Aorta (tissue), 5 donors: ENCODE measurements at places on chromosomes 5 and 9.

- DNase-seq = no peak
Observed at GRCh38 chr9:72875221-72875620, 77.6 kb downstream of the ALDH1A1 start.

DNA sequence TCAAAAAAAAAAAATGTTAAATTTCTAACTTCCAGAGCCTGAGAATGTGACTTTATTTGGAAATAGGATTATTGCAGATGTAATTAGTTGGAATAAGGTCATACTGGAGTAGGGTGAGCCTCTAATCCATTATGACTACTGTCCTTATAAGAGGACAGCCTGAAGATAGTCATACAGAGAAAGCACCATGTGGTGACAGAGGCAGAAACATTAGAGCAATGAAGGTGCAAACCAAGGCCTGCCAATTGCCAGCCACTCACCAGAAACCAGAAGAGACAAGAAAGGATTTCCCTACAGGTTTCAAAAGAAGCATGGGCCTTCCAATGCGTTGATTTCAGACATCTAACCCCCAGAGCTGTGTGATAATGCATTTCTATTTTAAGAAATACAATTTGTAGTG lies 659.2 kb upstream of the CHD1 start:
- no peak for DNase-seq

DNA sequence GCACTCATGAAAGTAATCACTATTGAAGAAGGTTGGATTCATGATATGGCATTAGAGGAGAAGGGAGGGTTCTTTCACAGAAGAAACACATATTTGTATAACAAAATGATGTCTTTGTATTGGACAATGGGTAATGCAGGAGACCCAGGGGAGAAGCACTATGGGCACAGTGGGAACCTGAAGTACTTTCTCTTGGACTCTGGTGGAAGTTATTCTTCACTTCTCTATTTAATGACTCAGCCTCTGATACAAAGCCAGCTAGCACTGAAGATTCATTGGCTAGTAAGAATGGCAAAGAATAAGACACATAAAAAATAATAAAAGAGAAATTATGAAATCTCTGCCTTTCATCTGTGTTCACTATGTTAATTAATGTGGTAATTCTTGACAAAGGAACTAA lies 149.9 kb upstream of the PRR16 start:
- DNase-seq = no peak

GRCh38 chr9:113602126-113603047 lies 138.9 kb downstream of the RGS3 start:
- peak; percentile 94 for DNase-seq

DNA sequence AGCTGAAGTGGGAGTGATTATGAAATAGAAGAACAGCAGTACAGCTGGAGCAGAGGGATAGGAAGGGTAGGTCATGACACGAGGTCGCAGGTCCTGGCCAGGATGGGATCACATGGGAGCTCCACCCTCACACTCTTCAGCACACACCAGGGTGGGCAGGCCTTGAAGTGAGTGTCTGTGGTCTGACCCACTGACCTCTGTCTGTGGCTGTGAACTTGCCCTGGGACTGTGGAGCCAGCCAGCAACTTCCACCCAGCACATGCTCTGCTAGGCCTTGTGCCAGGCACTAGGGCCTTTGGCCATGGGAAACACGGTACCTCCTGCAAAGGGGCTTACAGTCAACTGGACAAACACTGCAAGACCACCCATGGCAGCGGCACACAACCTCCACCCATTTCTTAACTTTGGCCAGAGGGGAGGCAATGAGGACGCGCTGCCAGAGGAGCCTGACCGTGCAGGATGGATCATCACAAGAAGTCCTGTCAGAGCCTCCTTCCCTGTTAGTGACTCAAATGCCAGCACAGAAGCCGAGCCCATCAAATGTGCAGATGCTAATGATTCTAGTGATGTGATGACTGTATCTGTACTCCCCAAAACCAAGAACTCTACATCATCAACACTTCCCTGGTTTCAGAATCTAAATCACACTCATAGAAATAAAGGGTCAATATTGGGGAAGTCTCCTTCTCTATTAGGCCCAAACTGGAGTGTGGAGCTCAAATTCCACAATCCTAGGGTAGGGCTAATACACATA lies 113.6 kb downstream of the DPYSL3 start:
- DNase-seq = peak; percentile 77

DNA sequence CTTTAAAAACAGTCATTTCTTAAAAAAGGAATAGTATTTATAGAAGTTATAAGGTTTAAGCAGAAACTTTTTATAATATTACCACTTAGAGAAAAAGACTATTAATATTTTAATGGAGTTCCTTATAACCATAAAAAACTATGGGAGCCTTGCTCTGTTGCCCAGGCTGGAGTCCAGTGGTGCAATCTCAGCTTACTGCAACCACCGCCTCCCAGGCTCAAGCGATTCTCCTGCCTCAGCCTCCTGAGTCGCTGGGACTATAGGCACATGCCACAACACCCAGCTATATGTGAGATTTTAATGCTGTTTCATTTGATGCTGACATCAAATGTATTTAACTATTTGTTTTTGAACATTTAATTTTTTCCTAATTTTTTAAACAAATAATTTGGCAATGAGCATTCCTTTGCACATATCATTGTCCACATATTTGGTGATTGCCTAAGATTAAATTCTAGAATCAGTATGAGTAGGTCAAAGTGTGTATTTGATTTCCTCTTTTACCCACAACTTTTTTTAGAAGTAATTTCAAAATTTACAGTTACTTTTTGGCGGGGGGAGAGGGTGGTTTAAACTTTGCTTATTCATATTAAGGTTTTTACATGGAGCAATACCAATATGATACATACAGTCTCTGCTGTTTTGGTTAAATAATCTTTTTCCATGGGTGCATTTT lies 235.5 kb downstream of the ARHGEF28 start:
- no peak for DNase-seq

DNA sequence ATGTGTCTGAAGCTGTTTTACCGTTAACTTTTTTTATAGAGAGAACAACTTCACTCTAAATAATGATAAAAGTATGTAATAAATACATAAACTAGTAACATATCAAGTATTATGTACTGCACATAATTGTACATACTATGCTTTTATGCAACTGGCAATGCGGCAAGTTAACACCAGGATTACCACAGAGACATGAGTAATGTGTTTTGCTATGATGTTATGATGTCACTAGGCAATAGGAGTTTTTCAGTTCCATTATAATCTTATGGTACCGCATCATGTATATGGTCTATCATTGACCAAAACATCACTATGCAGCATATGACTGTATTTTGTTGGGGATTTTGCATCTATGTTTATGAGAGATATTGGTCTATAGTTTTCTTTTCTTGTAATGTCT lies 326.4 kb upstream of the TARS1 start:
- no peak for DNase-seq

DNA sequence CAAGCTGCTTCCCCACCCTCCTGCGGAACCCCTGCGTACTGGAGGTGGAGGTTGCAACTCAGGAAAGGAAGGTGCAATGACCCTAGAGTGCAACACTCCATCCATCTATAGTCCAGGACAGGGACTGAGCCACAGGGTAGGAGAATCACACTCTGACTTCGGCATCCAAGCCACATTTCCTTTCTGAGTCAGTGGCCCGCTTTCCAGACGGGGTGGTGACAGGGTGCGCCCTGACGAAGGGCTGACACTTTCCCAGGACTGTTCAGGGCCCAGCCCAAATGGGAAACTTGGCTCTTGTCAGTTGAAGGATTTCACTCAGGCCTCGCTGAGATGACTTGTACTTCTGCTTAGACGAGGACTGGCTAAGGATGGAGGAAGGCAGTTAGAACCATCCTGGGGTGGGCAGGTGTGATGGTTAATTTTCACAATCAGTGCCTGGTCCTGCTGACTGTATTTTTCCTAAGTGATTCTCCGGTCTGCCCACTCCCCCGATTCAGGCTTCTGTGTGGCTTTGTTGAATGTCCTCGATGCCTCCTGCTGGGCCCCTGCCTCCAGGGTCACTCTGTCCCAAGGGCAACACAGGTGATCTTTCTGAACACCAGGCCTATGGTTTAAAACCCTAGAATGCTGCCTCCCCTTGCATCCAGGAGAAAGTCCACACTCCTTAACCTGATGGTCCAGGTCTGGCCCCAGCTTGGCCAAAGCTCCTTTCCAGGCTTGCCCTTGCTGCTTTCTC lies 228.1 kb downstream of the FSTL4 start:
- no peak for DNase-seq

DNA sequence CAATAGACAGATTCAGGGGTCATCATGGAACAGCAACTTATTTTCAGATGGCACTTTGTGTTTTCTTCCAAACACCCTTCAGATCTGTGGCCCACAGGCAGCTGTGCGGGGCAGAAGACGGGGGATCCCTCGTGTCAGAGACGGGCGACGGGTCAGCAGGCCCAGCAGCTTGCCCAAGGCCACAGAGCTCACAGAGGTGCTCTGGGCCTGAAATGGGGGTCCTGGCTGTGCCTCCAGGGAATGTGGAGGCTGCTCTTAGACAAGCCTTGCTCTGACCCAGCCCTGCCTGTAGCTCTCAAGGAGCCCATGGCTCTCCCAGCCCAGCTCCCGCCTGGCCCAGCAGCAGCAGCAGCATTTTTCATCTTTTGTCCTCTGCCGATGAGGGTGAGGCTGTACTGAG lies 40.9 kb upstream of the SARDH start:
- DNase-seq = peak; percentile 30

DNA sequence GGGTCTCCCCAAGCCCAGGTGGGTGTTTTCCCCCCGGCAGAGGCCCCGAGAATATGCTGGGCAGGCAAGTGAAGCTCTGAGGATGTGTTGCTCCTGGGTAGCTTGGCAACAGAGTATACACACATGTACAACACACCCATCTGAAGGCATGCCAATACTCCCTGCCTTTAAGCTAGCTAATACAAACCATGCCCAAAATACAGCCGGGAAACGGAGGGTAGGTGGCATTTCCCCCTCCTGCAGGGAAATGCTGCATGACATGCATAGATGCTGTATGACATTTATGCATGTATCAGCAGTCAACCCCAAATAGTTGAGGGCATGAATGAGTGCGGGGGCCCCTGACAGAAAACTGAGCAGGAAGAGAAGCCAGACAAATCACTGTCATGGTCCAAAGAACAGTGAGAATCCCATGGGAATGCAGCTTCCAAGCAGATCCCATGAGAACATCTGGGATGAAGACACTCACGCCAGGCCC lies 614.1 kb downstream of the EBF1 start:
- peak; percentile 76 for DNase-seq

GRCh38 chr5:144659634-144660227 lies 489.1 kb downstream of the KCTD16 start:
- DNase-seq = no peak

- peak; percentile 82 for DNase-seq
Observed at GRCh38 chr5:76818844-76819831, at the start of gene F2RL1. TSS of gene F2RL1 (plus strand) at chr5:76819030. CDS start at chr5:76819183, 153 bp downstream.

DNA sequence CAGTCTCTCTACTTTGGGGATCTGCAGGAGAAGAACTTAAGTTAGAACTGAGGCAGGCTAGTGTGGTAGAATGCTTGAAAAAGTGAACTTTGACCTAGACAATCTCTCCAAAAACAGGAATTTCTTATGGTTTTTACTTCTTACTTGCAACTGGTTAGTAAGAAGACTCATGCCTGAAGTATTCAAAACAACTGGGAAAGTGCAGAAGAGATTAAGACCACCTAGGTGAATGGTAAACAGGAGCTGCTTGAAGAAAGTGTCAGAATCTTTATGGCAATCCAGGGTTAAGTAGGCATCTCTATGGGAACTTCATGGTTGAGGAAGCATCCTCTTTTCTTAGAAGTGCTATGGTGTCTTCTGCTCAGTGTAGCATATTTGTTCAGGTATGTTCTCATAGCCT lies 428.6 kb upstream of the TLE4 start:
- no peak for DNase-seq

DNA sequence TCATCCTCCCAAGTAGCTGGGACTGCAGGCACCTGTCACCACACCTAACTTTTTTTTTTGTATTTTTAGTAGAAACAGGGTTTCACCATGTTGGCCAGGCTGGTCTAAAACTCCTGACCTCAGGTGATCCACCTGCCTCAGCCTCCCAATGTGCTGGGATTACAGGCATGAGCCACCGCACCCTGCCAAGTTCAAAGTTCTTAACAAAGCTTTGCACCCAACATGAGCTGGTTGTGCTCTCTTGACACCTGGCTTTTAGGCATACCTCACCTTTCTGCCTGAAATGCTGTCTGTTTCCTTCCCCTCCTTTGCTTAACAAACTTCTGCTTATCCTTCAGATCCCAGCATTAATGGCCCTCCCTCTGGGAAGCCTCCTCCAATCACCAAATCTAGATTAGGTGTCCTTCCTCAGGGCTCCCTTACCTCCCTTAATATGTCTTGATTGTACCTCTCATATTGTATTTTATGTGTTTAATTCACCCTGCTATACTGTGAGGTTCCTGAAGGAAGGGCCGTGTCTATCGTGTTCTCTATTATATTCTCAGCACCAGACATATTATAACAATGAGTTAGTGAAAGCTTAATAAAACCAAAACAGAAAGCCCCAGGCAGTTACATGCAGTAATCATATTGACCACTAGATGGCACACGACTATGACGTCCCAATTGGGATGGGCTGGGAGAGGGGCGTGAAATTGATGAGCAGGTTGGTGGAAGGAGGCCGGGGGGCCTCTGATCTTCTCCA lies 62.9 kb upstream of the PPARGC1B start:
- no peak for DNase-seq

- DNase-seq = no peak
Observed at GRCh38 chr5:40041452-40041851, 616.7 kb upstream of the DAB2 start.

DNA sequence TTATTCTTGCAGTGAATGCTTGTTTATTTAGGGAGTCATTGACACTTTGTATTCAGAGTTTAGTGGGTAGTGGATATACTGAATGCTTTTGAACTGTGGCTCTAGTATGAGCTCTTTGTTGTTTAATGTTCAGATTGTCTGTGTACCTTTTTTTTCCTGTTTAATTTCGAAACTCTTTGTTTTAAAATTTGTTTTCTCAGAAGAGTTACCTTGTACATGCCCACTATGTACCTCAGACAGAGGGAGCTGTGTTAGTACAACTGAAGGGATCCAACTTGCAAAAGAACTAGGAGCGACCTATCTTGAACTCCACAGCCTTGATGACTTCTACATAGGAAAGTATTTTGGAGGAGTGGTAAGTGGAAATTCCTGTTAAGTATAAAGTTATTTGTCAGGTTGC lies 17.0 kb downstream of the RHOBTB3 start:
- no peak for DNase-seq

DNA sequence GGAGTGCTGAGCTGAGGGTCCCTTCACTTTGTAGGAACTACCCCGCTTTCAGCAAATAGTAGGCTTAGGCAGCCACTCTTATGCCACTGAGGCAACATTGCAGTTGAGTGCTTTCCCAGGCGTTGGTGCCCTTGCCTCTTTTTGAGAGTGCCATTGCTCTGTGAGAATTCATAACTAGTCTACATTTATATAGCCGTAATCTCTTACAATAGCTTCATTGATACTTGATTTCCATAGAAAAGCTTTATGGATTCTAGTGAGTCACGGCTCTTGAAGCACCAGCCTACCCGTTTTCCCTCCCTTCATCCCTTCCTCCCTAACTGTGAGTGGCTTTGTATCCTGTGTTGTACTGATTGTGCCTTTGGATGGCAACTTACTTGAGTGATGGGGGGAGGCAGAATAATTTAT lies 283.9 kb downstream of the AOPEP start:
- no peak for DNase-seq

- DNase-seq = peak; percentile 49
Observed at GRCh38 chr5:178330791-178331404, 98.3 kb upstream of the PHYKPL start.

GRCh38 chr9:135906291-135907005 lies 898 bp downstream of the CAMSAP1 start:
- no peak for DNase-seq

- DNase-seq = no peak
Observed at GRCh38 chr9:87959916-87960581, 14.3 kb downstream of the CDK20 start.
